ENCODE measurements at places on chromosomes 12 and 14.

GRCh38 chr14:63212776-63213500 is 8.7 kb downstream of the RHOJ start:
- DNase-seq, result no peak

GRCh38 chr12:34163443-34163842 is 141.1 kb downstream of the ALG10 start:
- no peak for DNase-seq

DNA sequence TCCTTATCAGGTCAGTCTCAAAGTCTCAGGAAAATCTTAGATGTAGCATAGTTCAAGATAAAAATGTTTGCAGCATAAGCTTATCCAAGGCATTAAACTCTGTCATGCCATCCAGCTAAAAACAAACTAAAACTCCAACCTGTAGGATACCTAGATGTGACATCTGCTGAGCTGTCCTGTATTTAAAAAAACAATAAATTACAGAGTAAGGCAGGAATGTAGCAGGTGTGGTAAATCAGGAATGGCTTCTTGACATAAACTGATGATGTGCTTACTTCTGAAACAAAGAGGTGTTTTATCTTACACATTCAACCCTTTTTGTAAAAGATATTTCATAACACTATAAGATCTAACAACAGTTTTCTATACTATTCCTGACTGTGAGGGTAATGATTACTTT is 30.6 kb upstream of the DLGAP5 start:
- DNase-seq, result no peak

GRCh38 chr12:75439048-75439447 is 41.5 kb upstream of the GLIPR1 start:
- DNase-seq, result no peak

- DNase-seq, result no peak
Observed at GRCh38 chr14:81192594-81192993, 28.2 kb downstream of the GTF2A1 start.

DNA sequence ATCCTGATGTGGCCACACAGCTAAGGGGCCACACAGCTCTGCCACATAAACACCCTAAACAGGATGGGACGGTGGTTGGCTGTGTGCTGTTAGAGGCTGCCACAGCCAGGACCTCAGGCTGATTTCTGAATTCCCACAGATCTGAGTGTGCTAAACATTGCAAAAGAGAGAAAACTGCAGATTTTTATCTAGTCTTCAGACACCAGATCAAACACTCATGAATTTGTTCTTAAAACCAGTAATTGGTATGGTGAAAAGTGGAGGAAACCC is 190.7 kb downstream of the MON2 start:
- DNase-seq, result no peak

- DNase-seq, result no peak
Observed at GRCh38 chr14:51789596-51789995, 70.8 kb upstream of the GNG2 start.

DNA sequence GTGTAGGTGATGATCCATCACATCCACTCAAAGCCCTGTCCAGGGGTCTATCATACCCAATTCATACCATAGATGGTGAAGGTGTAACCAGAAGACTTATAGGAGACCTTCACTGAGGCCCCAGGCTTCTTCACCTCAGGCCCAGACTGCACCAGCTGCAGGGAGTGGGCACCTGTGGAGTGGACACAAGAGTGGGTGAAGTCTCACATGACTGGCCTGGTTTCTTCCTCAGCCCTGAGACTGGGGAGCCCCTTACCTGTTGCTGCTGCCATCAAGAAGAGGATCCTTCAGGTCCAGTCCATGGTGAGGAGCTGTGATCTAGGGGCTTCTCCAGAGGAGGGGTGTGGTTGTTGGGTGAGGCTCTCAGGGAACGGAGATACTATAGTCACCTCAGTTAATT is 851.0 kb downstream of the TMEM121 start:
- no peak for DNase-seq

- no peak for DNase-seq
Observed at GRCh38 chr12:104478396-104479122, 21.8 kb downstream of the CHST11 start.

GRCh38 chr14:92704036-92704804 is 44.2 kb downstream of the LGMN start:
- DNase-seq, result no peak

- no peak for DNase-seq
Observed at GRCh38 chr12:38984388-38984787, 79.0 kb upstream of the CPNE8 start.

DNA sequence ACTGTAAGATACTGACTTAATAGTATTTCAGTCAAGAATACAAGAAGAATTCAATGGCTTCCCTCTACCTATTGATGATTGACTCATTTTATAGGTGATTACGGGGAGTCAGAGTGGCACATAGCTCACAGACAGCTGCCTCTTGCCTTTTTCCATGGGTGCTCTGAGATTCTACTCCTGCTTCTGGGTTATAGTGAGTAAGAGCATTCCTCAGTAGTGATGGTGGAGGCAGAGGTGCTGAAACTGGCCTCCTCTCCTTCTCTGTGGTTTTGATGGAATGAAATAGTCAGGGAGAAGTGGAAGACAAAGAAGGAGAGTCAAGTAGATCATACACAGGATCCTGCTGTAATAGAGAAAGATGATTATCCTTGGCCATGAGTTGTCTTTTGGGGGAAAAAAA is 438.2 kb upstream of the FAR2 start:
- peak; percentile 74 for DNase-seq

DNA sequence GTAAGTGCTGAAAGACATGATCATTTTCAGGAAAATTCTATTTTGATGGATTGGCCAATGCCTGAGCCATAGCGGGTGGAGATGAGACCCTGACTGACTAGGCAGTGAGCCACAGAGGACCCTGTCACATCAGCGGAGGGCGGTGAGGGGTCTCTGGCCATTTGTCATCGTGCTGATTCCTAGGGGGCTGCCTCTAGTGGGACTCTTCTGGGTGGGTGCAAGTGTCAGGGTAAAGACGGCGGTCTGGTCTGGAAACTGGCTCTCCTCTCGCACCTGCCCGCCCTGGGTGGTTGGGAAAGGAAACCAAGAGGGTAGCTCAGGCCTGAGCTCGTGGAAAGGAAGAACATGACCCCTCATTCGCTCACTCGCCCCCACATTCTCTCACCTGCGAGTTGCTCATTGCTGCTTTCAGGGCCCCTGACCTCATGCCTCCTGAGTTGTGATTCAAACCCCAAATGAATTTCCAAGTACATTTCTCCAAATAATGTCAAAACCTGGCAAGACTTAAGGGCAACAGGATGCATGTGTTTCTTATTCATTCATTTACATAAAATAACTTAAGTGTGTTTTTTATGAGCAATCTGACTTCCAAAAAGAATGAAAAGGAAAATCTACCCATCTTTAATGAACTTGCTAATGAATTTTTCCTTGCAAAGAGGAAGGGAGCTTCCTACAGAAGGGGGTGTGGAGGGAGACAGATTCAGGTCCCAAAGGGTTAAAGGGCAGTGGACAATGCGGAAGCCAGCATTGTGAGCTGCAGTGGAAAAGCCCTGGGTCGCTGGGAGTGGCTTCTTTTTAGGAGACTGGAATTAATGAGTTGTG is 12.8 kb downstream of the MEG3 start:
- no peak for DNase-seq

DNA sequence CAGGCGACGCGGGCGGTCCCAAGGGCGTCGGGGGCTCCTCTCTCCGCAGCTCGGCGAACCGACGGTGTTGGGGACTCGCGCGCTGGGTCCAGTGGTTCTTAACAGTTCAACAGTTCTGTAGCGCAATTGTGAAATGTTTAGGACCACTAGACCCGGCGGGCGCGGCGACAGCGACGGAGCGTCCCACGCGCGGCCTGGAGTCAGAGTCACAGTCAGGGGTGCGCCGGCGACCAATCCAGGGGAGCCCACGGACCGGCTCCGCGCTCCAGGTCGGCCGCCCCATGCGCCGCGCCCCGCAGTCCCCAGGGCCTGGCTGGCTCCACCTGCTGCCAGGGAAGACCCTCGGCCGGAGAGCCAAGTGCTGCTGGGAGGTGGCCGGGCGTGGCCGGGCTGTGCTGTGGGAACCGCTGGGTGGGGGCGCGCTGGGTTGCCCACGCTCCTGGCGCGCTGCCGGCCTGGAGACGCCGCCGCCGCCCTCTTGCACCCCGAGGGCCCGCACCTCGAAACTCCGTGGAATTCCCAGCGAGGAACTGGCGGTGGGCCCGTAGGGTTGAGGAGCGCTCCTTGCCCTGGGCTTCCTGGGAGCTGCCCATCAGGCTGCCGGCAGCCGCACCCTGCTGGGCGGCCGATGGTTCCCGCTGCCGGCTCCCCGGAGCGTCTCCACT is 20.9 kb upstream of the KIF26A start:
- DNase-seq, result no peak

GRCh38 chr12:12628013-12628412 is 16.3 kb downstream of the CREBL2 start:
- DNase-seq, result peak; percentile 34

GRCh38 chr14:24131549-24131966 is 1.1 kb downstream of the FITM1 start:
- no peak for DNase-seq

GRCh38 chr12:44157359-44157758 is 321.5 kb downstream of the TMEM117 start:
- no peak for DNase-seq

GRCh38 chr12:56658921-56659320 is 13.1 kb upstream of the ATP5F1B start:
- DNase-seq, result no peak

DNA sequence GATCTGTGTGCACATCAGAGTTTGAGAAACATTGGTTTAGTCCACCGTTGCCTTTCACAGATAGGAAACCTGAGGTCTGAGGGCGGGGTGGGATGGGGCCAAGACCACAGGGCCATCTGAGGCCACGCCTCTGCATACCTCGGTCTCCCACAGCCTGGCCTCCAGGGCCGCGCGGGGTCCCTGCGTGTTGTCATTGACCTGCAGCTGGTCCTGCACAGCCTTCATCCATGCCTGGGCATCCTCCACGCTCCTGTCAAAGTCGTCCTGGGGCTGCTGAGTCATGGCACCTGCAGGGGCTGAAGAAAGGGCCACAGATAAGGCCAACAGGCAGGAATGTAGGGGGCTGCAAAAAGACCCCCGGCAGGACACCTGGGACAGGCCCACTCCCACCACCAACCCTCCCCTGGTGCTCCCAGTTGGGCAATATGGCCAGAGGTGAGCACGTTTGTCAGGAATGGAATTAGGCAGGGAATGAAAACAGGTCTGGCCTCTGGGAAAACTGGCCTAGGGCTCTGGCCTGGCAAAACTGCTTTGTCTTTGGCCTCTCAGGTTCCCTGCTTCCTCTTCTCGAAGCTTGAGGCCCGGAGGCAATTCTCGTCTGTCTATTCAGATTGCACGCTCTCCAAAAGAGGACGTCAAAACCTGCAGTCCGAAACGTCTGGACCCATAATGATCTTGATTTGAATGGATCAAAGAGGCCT is 40.8 kb downstream of the SYNE3 start:
- no peak for DNase-seq

GRCh38 chr12:125652681-125653080 is 587.4 kb downstream of the AACS start:
- DNase-seq, result no peak

GRCh38 chr14:68413509-68413908 is 379.4 kb downstream of the ZFP36L1 start:
- DNase-seq, result no peak

DNA sequence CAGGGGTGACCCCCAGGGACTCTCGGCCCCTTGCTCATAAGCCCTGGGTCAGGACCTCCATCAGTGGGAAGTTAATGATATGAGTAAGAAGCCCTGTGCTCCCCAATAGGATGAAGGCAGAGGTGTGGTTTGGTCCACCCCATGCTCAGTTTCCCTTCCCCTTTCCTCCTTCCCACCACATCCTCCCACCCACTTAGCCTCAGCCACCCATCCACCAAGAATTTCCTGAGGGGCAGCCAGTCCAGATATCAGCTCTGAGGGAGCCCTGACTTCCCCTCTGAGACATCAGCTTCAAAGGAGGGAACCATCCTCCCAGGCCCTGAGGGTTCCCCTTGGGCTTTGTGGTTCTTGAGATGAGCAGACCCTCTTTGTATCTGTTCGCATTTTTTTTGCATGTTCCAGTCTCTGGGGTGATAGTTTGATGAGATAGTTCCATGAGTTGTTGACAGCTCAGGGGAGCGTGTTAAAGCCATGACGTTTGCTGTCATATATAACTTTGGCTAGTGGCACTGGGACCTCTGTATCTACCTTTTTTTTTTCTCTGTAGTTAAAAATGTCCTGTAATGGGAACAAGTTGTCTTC is 71.2 kb downstream of the LGMN start:
- DNase-seq, result no peak

- DNase-seq, result no peak
Observed at GRCh38 chr12:6840761-6841515, at the start of gene GNB3. Gene GNB3, plus strand, starts transcription at chr12:6840925. Its CDS starts 363 bp downstream, at chr12:6841288.

DNA sequence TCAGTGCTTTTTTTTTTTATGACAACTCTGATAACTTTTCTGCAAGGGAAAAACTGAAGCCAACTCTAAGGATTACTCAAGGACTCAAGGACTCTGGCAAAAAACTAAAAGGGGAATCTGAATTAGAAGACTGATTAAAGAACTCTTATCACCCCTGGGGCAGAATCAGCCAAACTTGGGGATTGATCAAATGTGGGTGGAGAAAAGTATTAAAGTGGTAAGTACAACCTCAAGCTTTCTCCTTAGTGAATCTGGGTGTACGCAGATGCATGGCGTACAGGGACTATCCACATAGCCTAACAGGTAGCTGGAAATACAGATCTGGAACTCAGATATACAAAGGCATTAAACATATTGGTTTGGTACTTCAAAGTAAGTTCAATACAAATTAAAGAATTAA is 7.3 kb downstream of the LIMA1 start:
- DNase-seq, result no peak

DNA sequence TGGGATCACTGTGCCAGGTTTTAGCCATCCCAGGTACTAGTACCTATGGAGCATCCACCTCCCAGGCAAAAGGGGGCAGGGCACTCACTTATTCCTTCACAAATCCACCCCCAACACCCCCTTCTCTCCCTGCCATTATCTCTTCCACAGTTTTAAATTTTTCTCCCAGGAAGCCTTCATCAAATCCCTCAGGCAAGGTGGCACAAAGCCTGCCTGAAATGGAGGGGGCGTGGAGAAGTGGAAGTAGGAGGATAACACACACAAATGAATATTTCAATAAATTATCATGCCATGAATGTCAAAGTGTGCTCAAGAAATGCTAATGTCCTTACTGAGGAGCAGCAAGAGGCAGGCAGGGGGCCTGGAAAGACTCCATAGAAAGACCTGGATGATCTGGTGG is 4.7 kb upstream of the CHST11 start:
- no peak for DNase-seq

DNA sequence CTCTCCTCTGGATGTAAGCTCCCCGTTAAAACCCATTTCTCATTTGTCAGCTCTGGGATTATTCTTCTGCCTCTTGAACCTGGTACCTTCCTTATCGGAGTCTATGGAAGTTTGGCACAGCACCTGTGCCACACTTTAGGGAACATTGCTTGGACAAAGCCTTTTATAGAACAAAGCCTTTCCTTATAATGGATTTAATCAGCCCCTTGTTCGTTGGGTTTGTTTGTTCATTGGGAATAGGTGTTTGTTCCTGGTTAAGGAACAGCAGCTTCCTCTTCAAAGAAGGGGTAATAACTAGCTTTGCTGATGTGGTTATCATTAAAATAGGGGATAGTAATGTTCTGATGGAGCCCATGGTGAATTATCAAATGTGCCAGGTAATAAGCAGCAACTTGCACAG is 70.4 kb downstream of the NRXN3 start:
- DNase-seq, result no peak
